Activated CD4-positive, alpha-beta T cell treated with anti-CD3 and anti-CD28 coated beads for 4 hours (primary cell): ENCODE measurements at places on chromosomes 6 and 20.

DNA sequence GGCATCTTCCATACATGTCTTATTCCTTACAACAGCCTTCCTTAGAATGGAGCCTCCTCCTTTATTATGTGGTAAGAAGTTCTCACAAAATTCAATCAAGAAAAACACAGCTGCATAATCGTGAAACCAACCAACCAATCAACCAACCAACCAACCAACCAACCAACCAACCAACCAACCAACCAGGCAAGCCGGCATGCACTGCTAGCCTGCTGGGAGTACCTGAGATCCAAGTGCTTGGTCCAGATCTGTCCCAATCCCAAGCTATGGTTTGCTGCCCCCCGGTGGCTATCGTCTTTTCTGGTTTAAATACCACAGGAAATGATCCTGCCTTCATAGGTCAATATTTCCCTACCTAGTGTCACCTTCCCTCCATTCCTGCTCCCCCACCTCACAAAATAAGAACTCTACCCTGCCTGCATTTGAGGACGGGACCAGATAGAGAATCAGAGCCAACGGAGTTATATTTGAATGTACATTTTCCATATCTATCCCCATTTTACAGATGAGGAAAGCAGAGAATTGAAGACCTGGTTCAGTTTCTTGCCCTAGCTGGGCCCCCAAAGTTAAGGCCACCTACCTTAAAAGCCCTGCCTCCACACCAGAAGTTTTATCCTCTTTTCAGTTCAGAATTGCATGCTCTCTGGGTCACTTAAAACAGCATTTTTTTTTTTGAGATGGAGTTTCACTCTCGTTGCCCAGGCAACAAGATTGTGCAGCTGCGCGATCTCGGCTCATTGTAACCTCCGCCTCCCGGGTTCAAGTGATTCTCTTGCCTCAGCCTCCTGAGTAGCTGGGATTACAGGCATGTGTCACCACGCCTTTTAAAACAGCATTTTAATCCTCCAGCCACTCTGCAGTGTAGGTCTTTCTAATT lies 27.1 kb downstream of the RAB44 start:
- peak; percentile 49 for DNase-seq

DNA sequence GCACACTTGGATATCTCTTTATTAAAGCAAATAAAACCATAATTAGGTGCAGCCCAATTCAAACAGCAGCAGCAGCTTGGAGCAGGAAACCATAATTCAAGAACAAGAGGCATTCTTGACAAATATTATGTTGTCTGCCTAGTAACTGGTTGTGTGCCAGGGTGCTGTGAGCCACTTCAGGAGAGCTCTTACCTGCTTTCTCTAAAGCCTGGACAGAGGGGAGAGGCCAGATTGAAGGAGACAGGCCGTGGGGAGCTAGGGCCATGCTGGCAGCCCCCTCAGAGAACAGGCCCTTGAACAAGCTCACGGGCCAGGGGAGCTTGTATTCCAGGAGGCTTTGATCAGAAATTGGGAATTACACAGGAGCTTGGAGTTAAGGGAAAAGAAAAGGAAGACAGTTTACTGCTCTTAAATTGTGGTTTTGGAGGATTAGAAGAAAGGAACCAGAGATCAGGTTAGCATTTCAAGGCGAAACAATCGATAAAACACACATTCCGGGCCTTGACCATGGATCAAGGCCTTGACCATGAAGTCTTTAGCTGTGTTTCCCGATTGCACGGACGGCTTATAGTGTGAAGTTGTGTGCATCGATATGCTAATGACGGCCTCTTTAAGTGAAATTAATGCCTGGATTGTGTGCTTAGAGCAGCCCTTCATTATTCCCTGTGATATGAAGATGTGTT lies 69.8 kb upstream of the NKX2-2 start:
- DNase-seq, result no peak

GRCh38 chr6:86107985-86108384 lies 465.3 kb upstream of the SYNCRIP start:
- no peak for DNase-seq

- DNase-seq, result no peak
Observed at GRCh38 chr6:146592451-146592850, 6.3 kb upstream of the ADGB start.

DNA sequence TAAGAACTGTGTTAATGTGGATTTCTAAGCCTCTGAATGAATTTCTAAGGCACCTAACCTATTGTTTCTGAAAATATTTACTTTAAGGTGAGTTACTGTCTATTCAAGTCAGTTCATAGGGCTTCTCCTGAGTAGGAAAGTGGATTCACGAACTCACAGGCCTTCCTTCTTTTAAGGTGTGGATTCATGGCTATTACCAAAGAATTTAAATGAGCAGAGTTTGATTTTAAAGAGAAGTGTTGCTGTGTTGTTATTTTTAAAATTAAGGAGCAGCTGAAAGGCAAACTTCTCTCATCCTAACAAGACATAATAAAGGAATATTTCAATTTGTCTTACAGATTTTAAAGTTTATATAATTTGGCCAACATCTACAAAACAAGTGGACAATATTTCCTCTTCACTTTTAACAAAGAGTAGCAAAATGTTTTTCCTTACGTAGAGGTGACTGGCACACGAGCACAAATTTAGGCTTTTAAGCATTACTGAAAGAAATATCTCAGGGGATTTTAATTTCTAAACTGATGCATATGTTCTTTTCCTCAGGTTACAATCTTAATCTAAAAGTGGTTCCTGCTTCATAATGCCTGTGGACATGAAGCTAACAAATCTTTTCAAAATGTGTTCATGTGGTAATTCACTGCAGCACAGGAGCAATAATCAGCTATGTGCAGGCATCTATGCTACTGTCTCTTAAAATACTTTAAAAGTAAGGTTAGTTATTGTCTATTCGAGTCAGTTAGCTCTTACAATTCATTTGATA lies 602 bp upstream of the TSPYL4 start:
- DNase-seq, result no peak

GRCh38 chr6:89997456-89998445 lies 103.5 kb downstream of the GJA10 start:
- no peak for DNase-seq

- DNase-seq, result no peak
Observed at GRCh38 chr6:15129887-15130286, 116.0 kb upstream of the JARID2 start.

GRCh38 chr20:40109136-40109535 lies 579.9 kb downstream of the MAFB start:
- no peak for DNase-seq

- DNase-seq, result no peak
Observed at GRCh38 chr6:108672641-108673040, 111.9 kb downstream of the FOXO3 start.

DNA sequence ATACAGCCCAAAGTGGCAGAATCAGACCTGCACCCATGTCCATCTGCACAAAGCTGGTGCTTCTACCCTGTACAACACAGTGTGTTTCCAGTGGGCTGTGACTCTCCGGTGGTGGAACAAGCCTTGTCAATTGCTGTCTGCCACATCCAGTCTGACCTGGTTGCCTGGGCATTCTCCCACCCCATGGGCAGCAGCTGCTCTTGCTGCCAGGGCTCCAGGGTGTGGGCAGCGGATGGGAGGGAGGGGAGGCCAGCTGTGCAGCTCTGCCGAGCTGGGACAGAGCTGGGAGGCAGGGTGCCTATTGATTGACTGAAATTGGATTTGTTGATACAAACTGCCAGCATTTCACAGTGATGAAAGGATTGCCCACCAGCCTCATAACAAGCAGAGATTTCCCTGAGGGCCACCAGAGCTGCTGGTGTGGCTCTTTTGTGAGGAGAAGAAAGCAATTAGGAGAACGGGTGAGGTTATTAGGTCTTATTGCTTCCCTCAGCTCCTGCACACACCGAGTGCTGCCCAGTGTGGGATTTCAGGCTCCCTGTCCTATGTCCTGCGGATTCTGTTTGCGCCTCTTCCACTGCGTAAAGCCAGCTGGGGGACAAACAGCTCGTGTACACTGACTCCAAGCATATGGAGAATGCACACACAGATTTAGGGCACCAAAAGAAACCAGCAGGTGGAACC lies 150.8 kb downstream of the NRN1 start:
- DNase-seq, result no peak

GRCh38 chr20:35240811-35241293 lies 14.4 kb downstream of the MMP24 start:
- no peak for DNase-seq

DNA sequence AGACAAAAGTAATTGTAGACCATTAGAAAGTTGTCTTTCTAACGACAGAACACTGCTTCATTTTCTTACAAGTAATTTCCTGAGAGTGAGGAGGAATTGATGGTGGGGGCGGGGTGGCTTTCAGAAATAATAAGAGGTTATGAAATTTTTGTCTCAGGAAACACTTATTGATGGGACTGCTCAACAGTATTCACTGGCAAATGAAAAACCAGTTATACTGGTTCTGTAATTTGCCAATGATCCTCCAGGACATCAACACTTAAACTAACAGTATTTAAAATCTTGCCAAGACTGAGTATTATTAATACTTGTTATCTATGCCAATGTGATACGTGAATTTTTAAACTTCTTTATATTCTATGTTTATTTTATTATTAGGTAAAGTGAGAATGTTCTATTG lies 41.8 kb upstream of the FUT9 start:
- no peak for DNase-seq

GRCh38 chr6:98469141-98469540 lies 365.2 kb upstream of the POU3F2 start:
- no peak for DNase-seq

GRCh38 chr6:134853111-134854055 lies 96.5 kb downstream of the ALDH8A1 start:
- no peak for DNase-seq

DNA sequence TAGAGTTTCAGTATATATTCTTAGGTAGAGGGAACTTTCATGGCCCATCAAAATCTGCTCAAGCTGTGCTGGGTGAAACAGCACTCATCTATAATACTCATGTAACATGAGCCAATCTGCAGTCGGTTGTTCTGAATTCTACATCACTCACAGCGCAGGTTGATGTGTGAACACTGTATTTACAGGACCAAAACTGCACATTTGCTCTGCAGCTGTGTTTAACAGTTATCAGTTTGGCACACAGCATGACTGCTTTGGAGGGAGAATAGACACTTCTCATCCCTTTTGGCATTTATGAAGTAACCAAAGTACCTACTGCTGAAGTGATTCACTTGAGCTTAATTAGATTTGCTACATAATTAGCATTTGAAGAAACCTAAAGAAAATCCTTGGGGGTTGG lies 225.1 kb downstream of the BCKDHB start:
- no peak for DNase-seq

DNA sequence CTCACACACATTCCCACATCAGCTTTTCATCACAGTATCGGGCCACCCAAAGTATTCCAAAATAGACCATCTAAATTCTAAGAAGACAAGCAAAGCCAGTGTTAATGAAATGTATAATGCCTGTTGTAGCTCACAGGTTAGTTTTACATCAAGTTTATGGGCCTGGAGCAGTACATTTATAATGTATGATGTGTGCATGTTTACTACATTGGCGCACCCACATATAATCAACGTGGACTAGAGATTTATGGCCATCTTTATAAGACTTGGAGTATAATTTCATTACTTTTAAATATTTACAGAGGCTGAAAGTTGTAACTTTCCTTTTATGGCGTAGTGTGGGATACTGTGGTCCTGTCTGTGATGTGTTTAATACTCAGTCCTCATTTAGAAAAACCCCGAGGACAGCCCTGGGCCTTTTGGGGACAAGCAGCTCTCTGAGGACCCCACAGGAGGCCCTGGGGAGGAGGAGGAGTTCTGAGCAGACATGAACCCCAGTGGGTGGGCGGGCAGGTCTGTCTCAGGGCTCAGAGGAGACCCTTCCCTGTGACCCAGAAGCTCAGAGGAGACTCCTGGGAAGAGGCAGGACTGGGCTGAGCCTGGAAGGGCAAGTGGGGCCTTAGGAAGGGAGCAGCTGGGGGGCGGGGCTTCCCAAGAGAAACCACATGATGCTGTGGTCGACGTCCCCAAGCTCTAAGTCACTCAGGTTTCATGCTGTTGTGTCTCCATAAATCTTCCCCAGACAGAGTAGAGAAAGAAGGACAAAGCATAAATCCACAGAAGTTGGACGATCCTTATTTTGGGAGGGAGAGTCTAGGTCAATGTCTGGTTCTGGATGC lies 232.1 kb downstream of the PREX1 start:
- DNase-seq, result no peak

DNA sequence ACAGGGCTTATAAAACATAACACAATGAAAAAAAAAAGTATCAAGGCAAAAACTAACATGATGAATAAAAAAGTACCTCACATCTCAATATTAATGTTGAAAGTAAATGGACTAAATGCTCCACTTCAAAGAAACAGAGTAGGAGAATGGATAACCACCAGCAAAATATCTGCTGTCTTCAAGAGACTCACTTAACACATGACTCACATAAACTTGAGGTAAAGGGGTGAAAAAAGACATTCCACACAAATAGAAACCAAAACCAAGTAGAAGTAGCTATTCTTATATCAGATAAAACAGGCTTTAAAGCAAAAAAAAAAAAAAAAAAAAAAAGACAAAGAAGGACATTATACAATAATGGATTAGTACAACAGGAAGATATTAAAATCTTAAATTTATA lies 86.9 kb downstream of the TBC1D32 start:
- DNase-seq, result no peak

GRCh38 chr6:14550822-14551221 lies 433.2 kb downstream of the CD83 start:
- DNase-seq, result no peak

GRCh38 chr6:157240059-157240959 lies 83.0 kb downstream of the TMEM242 start:
- no peak for DNase-seq

- DNase-seq, result no peak
Observed at GRCh38 chr6:16947375-16948015, 154.4 kb upstream of the STMND1 start.

GRCh38 chr6:84284428-84285049 lies 57.1 kb upstream of the CEP162 start:
- no peak for DNase-seq

- DNase-seq, result no peak
Observed at GRCh38 chr6:11822346-11822745, 43.7 kb upstream of the ADTRP start.

DNA sequence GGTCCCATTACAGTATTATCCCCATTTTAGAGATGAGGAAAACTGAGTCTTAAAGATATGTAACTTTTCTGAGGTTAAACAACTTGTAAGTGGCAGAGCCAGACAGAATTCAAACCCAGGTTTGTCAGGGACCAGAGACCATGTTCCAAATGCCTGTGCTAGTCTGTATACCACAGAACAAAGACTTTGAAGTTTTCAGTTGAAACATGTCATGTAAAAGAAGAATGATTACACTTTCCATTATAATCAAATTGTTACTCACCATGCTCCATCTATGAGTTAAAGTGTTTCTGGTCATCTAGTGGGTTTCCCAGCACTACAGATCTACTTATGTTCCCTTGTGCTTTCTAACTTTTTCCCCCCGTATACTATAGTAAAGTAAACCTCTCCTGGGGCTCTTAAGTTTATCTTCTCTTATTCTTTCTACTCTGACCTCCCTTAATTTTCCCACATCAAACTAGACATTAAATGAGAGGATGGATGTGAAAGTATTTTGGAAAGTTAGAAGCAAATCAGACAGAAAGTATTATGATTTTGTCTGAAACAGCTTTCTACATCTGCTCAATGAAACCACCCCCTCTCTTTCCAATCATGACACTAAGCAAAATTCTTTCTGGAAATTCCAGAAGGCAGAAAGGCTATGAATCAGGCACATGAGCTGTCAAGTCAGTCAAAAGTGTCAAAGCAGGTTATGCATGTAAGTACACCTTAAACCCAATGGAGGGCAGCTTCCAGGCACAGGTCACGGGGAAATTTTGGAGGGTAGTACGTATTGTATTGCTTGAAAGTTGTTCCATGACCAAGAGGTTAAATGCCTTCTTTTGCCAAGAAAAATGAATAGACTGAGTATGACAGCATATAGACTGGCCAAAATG lies 132.7 kb upstream of the MAP3K7 start:
- no peak for DNase-seq
